ENCODE measurements at places on chromosomes 5 and 9.

- no peak for DNase-seq
These were observed 297.1 kb upstream of the CD180 start for GRCh38 chr5:67493676-67494075.

DNA sequence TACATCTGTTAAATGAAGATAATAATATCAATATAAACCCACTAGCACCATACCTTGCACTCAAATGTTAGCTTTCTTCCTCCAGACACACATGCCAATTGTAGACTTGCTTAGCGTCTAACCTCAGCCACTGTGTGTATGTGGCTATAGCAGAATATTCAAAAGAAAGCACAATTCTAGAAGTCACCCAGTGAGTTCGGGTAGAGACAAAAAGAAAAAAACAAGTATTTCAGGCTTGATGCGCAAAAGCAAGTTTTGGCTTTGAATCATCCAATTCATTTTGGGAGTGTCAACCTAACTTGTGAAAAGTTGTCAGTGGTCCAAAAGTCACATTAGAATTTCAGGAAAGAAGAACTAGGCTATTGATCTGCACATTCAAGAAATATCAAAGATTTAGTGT lies 167.4 kb downstream of the PRELID2 start:
- no peak for DNase-seq

DNA sequence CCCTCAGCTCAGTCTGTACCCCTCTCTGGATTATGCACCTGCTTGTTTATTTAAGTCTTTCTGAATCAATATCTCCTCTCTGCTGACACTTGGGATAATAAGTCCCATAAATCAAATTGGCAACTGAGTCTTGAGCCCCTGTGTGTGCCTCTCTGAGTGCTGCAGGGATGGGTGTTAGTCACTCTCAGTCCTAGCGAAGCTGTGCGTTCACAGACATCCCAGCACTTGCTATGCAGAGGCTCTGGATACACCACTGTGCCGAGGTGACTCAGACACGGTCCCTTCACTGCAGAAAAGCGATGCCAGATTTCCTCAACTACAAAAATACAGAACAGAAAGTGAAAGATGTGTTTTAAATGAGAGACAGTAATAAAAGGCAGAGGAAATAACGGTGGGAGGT lies 4.1 kb upstream of the KCNMB1 start:
- DNase-seq, result peak; percentile 81

DNA sequence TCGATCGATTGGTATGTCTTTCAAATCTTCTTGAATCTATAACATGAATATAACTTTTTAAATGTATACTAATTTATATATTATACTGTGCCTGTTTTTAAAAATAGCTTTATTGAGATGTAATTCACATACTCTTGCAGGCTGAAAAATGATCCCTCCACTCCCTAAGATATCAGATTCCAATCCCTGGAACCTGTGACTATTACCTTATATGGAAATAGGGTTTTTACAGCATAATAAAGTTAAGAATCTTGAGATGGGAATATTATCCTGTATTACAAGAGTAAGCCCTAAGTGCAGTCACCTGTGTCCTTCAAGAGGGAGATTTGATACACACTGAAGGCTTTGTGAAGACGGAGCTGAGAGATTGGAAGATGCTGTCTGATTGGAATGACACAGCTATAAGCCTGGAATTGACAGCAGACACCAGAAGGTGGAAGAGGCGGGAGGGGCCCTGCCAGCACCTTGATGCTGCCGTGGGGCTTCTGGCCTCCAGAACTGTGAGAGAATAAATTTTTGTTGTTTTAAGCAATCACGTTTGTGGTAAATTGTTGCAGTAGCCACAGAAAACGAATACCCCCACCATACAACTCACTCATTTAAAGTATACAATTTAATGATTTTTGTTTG lies 161.3 kb downstream of the RMI1 start:
- DNase-seq, result no peak

GRCh38 chr5:175202463-175203068 lies 241.4 kb downstream of the DRD1 start:
- no peak for DNase-seq

GRCh38 chr5:35820735-35821134 lies 36.0 kb upstream of the IL7R start:
- peak; percentile 32 for DNase-seq

DNA sequence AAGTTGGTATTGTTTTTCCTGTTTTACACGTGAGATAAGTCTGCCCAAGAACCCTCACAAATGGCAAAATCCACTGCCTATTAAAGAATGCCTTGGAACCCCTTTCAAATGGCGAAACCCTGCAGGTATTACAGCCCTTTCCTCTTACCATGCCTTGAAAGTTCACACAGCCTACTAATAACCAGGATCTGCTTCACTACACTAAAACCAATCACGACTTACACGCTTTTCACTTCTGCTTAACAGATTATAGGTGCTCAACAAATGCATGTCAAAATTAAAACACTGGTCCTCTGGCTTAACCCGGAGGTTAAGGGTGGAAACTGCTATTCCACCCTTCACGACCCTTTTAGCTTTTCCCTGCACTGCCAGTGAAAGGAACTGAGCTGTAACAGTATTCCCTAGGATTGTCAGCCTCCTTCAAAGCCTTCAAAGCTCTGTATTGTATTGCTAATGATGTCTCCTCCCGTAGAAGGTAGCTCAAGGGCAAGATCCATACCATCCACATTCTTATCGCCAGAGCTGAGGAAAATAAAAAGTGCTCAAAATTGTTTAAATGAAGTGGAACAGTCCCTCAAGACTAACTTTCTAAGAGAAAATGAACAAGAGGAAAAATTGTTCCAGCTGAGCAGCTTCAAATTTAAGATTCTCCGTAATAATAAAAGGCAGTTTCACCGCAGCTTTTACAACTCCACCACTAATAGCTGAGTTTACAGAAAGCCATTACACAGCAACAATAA lies 997 bp downstream of the AUH start:
- no peak for DNase-seq

DNA sequence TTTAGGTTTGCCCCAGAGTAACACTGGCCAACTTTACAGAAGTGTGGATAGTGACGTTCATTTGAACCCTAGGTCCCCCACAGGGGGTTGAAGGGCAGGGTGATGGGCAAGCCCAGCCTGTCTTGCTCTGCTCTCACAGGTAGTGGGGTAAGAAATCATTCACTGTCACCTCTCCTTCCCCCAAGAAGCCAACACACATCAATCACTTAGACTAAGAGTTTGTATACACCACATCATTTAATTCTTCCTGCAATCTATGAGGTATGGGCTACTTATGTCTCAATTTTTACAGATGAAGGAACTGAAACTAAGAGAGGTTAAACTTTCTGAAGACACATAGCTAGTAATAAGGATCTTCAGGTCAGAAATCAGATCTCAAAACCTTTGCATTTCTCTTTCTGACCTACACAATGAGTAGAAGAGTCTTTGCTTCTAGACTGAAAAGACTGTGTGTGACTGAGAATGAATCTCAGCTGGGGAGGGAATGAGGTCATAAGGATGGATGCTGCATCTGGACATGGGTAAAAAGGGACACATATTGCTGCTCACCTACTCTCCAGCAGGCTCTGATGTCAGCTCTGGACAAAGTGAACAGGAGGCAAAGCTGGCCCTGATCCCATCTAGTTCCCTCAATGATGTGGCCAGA lies 81.0 kb upstream of the EQTN start:
- DNase-seq, result no peak

GRCh38 chr5:66284588-66285342 lies 140.7 kb downstream of the SREK1 start:
- DNase-seq, result no peak

DNA sequence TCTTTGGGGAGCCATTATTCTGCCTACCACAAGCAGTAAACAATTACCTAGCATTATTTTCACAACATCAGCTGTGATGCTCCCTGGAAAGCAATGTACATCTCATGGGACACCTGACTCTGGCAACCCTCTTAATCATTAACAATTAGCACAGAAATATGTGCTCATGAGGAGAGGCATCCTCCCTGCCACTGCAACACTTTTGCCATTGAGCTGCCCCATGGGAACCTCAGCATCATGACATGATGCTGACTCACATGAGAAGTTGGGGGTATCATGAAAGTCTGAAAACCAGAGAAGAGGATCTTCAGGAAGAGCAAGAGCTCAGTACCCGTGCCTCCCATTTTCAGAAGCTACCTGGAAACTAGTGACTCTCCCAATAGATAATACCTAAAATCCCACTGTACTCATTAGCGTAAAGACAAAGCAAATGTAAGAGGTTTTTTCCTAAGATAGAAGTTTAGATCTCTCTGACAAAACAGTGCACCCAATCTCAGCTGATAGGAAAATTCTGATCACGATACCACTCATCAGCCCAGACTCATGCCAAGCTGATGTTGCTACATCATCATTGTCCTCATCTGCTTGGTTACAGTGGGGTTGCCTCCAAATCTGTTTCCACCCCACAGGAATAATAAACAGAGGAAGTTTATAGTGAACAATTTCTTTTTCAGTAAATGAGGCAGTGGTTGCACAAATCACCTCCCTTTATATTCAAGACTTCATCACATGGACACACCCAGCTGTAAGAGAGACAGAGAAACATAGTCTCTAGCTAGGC lies 244.5 kb downstream of the NR2F1-AS1 start:
- DNase-seq, result no peak

DNA sequence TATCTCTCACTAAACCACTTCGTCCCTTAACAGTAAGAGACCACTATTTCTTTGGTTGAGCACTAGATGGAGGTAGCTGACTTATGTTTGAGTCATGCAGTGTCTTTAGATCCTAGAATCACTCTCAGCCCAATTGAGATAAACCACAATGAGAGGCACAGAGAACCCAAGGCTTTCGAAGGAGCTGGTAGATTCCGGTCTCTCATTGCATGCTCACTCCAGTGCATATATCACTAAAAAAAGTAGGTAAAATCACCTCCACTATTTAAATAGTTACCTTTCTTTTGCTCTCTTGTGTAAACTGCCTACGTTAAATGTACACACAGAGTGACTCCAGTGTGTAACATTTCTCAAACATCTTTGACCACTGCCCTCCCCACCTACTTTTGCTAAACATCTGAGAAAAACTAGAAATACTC lies 27.6 kb downstream of the ACTL7A start:
- DNase-seq, result no peak

DNA sequence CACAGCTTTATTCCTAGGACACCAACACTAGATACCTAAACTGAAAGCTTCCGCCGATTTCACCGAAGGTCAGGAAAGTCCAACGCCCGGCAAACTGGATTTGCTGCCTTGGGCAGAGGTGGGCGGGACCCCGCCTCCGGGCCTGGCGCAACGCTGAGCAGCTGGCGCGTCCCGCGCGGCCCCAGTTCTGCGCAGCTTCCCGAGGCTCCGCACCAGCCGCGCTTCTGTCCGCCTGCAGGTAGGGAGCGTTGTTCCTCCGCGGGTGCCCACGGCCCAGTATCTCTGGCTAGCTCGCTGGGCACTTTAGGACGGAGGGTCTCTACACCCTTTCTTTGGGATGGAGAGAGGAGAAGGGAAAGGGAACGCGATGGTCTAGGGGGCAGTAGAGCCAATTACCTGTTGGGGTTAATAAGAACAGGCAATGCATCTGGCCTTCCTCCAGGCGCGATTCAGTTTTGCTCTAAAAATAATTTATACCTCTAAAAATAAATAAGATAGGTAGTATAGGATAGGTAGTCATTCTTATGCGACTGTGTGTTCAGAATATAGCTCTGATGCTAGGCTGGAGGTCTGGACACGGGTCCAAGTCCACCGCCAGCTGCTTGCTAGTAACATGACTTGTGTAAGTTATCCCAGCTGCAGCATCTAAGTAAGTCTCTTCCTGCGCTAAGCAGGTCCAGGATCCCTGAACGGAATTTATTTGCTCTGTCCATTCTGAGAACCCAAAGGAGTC lies at the start of gene CD274:
CD274 (plus strand) TSS at position 184 of the 733 bp plus-strand sequence. CDS start 5,572 bp downstream, outside the sequence.
- DNase-seq, result peak; percentile 99

DNA sequence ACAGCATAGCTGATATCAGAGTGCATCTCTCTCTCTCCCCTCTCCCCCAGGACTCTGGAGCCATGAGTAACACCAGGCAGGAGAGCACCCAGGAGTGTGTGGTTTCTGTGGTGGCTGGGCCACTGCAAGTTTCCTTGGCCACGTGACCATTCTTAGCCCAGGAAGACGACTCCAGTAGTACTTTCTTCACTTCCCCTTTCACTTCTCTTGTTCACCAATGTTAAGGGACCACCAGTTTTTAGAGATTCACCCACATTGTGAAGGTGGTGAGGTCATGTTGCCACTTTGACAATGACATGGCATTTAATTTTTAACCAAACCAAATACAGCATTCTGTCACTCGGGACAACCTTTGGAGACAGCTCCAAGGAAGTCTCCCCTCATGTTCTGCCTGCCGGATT lies 17.9 kb upstream of the DAPK1 start:
- DNase-seq, result peak; percentile 97

DNA sequence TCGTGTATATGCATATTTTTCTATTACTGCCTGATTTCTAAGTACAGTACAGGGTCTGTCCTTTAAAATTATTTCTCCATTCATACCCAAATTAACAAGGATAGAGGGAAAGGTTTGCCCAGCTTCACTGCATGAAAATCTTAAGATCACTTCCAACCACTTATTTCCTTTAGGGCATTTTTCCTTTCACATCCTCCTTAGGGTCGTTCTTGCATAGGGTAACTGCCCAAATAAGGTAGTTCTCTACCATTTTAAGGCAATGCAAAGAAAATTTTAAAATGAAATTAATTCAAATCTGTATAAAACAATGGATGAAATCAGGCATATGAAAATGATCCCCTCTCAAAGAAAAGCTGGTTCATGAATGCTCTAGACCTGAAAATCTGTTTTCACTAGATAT lies 4.1 kb upstream of the CDC20B start:
- no peak for DNase-seq
